Stimulated activated CD8-positive, alpha-beta memory T cell treated with anti-CD3 and anti-CD28 coated beads, Interleukin-4, amount 100 ng/mL, for 1 hour (primary cell): ENCODE measurements at places on chromosomes 5 and 9.
A peak's percentile ranks its signal among the peaks of the same experiment; 100 is the strongest.

DNA sequence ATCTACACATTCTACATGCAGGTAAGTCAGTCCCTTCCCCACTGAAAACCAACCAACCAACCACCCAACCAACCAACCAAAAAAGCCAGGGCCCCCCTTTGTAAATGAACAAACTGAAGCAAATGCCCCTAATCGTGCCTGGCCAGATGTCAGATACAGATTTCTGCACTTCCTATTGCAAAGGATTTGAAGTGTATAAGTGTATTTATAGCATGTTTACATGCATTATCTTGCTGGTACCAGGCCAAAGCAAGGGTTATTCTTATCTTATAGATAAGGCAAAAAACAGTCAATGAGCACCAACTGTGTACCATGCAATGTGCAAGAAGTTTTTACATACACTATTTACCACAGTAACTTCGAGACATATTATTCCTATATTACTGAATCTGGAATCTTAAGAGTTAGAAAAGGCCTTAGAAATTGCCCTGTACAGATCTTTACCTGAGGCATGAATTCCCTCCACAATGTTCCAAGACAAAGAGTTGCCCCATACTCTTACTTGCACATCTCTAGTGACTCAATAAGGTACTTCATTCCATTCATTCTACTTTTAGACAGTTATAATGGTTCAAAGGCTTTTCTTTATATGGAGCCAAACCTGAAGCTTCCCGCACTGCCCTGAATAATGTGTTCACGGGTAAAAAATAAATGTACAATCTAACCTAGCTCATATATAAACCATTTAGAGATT is 51.7 kb upstream of the NR5A1 start:
- no peak for DNase-seq

GRCh38 chr9:84922051-84922450 is 252.5 kb downstream of the NTRK2 start:
- no peak for DNase-seq

DNA sequence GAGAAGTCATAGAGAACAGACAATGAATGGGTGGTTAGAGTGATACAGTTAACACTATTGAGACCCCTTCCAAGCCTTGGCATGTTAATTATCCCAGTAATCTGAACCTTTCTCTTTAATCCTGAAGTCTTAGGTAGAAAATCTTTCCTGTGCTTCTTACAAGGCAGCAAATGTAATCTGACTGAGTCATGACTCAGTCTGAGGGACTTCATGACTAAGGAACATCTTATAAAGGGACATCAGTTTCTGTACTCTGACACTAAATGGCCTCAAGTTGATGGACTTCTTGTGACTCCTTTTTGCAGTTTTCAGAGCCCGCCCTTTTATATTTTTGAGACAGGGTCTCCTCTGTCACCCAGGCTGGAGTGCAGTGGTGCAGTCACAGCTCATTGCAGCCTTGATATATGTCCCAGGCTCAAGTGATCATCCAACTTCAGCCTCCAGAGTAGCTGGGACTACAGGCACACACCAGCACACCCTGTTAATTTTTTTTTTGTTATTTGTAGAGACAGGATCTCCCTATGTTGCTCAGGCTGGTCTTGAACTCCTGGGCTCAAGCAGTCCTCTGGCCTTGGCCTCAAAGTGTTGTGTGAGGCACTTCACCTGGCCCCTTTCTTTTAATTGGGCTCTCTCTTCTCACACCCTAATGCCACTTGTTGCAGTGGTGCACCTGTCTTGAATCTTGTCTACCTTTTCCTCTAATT is 9.5 kb downstream of the EXOSC3 start:
- DNase-seq = no peak

DNA sequence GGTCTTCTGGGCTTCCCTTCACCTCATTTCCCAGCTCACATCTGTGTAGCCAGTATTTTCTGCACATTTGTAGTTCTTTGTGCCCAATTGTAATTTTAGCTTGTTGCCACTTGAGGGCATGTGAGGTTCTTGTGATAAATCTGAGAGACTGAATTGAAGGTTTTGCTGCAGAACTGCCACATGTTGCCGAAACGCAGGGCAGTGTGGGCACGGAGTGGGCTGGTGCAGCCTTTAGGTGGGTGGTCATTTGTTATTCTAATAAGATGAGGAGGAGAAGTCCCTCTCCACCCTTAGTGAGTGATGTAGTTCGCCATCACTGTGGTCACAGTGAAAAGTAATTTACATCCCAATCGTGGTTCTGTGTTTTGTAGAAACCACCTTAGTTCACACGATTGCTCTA is 21.2 kb downstream of the OTULIN start:
- no peak for DNase-seq

DNA sequence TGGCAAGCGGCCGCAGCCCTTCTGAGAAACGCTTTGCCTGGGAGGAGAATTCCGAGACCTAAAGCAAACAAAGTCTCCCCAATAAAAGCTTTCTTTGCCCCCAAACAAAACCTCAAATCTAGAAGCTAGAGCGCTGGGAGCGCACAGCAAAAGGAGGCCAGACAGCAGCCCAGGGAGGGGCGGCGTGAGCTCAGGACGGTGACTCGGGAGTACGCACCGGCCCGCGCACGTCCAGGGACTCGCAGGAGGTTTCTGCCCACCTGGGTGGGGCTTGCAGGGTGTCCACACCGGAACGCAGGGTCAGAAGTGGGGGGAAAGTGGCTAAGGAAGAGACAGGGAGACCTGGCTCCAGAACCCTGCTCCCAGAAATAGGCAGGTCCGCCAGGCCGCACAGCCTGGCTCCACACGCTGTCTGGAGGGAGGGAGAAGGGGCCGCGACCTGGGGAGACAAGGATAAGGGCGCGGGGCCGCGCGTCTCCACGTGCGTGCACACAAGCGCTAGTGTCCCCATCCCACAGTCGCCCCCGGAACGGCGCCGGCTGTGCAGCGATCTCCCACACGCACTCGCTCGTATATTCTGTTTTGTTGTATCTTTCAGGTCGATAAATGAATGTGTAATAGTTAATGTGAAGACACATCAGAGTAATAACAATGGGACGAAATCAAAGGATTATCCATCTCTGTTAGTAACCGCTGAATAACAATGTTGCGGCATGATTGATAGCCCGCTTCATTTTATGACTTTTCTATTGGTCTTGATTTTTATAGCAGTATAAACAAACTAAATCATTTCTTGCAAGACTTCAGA is 2.3 kb upstream of the OTP start:
- no peak for DNase-seq

GRCh38 chr9:972501-973294 is 3.8 kb upstream of the DMRT3 start:
- DNase-seq = no peak

- no peak for DNase-seq
Measured at GRCh38 chr9:81430727-81431126, 258.6 kb downstream of the TLE1 start.

GRCh38 chr9:79912318-79913070 is 340.7 kb downstream of the TLE4 start:
- DNase-seq = no peak

- DNase-seq = no peak
Measured at GRCh38 chr9:107688728-107689127, 199.2 kb upstream of the KLF4 start.

DNA sequence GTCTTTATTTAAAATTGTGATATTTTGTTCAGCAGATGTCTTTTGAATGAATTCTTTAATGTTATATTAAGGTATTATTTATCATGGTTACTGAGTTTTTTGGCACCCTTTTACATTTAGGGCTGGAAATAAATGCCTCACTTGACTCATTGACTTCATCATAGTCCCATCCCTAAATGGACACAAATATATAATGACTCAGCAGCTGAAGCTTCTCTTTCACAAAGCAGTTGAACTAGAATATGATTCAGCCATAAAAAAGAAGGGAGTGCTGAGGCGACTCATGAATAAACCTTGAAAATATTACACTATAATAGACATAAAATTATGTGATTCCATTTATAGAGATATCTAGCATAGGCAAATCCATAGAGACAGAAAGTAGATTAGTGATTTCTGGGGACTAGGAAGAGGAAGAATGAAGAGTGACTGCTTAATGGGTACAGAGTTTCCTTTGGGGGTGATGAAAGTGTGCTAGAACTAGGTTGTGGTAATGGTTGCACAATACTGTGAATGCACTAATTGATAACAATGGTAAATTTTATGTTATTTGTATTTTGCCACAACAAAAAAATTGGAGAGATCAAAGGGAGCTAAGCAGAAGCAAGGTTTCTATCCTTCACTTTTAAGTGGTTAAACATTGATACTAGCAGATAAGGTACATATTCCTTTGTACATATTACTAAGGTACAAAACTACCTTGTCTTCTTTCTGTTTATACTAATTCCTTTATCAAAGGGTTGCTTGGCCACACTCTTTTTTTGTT is 449.6 kb downstream of the NTRK2 start:
- no peak for DNase-seq

DNA sequence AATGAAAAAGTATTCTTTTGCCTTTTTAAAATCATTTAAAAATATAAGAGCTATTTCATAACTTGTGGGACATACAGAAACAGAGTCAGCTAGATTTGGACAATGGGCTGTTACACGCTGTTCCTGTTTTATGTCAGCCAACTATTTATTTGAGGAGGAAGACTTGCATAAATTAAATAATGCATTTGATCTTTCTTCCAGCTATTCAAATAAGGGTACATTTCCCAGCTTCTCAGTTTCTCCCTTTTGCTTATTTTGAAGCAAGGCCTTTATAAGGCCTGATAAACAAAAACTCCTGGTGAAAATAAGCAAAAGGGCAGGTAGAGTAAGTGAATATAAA is 6.5 kb downstream of the STOM start:
- no peak for DNase-seq

DNA sequence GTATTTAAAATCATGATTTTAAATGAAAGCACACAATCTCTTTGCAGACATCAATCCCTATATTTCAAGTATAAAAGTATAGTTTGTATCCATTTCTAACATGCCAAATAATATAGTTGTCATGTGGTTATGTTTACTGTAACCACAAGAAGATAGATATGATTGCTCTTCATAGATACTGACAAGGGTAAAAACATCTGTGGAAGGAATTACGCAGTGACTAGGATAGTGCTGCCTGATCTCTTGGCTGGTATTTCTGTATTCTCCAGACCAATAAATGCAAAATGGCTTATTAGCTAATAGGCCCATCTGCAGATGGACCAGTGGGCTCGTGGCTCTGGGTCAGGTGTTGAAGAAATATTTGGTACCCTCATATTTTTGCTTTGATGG is 34.9 kb upstream of the FBN2 start:
- no peak for DNase-seq

DNA sequence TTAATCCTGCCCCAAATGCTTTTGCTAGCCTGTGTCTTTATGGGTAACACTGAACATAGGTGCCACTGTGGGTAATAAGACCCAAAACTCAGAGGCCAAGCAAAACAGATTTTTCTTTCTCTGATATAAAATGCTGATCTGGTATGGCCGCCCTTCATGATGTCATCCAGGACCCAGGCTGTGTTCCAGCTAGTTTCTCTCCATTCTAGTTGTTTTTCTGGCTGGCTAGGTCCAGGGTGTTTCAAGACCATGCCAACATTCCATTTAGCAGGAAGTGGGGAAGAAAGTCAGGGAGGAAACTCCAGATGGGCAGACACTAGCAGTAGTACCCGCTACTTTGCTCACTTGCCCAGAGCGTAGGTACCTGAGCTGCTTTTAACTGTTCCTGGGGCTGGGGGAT is 183.9 kb upstream of the OTULINL start:
- DNase-seq = no peak

DNA sequence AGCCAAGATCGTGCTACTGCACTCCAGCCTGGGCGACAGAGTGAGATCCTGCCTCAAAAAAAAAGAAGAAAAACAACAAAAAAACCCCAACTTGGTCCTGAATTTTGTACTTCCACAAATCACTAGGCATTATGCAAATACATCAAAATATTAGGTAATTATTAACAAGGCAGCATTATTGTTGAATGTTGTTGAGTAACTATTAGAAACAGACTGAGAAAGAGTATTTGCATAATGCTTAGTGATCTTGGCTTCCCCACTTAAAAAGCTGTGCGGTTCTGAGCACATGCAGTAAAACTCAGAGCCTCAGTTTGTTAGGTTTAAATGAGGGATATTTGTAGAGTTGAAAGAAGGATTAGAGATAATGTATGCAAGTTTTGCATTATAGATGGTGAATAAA is 64.2 kb downstream of the SCAMP1 start:
- DNase-seq = no peak

DNA sequence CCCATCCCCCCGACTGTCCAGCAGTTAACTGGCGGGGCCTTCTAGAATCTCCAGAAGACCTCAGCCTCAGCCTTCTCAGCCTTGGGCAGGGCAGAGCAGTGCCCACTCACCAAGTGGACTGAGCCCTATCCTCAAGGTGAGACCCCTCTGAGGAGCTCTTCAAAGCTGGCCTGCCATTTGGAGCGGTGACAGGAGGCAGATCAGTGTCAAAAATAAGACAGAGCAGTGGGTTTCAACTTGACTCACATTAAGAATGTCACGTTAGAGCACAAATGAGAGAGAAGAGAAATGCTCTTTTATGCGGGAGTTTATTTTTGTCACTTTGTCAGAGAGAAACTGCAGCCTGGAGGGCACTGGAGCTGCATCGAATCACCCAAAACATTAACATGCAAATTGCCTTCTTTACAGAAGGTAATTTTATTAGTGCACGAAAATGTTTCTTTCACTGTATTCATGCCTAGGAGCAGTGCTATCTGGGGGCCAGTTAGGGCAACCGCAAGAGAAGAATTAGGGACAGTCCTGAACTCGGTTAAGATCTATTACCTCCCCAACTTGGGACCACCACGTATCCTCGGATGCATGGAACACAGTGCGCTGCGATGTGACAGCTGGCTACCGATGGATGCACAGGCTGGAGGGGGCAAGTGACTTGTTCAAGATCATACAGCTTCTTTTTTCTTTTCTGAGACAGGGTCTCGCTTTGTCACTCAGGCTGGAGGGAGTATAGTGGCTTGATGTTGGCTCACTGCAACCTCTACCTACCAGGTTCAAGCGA is 188.5 kb downstream of the DAB2IP start:
- DNase-seq = no peak

GRCh38 chr9:117521293-117521692 is 106.4 kb upstream of the ASTN2 start:
- no peak for DNase-seq

- no peak for DNase-seq
Measured at GRCh38 chr9:36292641-36293040, 34.4 kb upstream of the GNE start.

DNA sequence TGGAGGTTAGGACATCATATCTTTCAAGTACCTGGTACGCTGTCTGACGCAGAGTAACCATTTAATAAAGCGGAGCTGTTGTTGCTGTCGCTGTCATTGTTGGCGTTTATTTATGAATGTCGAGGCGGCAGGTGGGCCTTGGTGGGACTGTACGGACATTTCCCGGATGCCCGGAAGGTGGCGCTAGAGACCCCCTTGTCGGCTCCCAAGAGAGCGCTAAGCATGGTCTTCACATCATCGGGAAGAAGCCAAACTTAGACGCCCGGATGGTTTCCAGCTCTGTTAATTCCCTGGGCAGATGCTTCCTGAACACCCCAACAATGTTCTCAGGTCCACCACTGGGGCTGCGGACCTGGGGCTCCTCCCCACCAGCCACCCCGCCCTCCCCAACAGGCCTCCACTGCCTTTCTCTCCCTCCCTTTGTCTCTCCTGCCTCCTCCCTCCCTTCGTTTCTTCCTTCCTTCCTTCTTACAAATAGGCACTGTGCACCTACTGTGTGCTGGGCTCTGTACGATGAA is 54.1 kb downstream of the DUSP1 start:
- DNase-seq = peak; percentile 78
